ENCODE measurements at places on chromosomes 7 and 10.
A peak's percentile ranks its signal among the peaks of the same experiment; 100 is the strongest.

DNA sequence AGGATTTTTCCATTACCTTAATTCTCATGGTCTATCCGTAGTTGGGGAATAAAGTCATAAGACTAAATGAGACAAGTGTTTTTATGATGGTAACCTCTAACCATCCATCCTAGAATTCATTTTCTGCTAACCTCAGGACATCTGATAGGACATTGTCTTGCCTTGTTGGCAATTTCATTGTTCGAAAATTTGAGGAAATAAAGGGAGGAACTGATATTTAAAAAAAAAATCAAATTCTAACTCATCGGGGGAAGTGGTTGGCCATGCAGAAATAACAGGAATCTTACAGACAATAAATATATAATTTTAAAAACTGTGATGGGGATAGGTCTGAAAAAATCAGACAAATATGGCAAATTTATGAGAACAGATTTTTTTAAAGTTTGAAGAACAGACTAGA lies 21.7 kb upstream of the RHOBTB1 start:
- DNase-seq = no peak

- no peak for DNase-seq
Observed at GRCh38 chr7:106417273-106417902, 132.6 kb upstream of the NAMPT start.

DNA sequence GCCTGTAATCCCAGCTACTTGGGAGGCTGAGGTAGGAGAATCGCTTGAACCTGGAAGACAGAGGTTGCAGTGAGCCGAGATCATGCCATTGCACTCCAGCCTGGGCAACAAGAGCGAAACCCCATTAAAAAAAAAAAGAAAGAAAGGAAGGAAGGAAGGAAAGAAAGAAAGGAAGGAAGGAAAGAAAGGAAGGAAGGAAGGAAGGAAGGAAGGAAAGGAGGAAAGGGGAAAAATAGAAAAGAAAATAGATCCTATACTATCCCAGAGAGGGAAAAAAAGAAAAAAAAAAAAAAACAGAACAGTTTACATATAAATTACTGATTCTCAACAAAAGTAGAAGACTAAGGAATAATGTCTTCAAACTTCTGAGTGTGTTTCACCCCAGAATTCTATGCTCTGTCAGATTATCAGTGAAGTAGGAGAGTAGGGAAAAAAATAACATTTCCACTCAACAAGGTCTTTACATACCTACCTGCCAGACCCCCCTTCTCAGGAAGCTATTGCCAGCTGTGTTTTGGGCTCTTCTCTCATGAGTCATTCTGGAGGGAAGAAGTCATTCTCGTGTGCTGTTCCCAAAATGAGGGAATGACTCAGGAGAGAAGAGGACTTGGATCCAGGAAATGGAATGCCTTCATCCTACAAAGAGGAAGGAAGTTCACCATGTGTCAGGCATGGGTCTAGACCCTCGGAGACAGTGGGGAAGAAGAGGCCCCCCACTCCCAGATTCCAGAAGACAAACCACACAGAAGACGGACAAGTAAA lies 20.9 kb downstream of the RGS10 start:
- no peak for DNase-seq

- DNase-seq = peak; percentile 76
Observed at GRCh38 chr10:71766717-71767419, 6.5 kb downstream of the VSIR start.

GRCh38 chr7:151816562-151817314 lies 60.2 kb downstream of the PRKAG2 start:
- DNase-seq = no peak

- no peak for DNase-seq
Observed at GRCh38 chr7:52928591-52928990, 106.8 kb upstream of the POM121L12 start.

DNA sequence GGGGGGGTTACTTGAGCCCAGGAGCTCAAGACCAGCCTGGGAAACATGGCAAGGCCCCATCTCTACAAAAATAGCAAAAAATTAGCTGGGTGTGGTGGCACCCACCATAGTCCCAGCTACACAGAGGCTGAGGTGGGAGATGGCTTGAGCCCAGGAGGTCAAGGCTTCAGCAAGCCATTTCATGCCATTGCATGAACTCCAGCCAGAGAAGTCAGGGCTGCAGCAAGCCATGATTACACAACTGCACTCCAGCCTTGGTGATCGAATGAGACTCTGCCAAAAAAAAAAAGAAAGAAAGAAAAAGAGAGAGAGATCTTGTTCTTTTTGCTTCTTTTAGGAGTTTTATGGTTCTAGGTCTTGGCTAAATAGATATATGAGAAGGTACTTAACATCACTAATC lies 200.2 kb upstream of the PHYHIPL start:
- DNase-seq = no peak

DNA sequence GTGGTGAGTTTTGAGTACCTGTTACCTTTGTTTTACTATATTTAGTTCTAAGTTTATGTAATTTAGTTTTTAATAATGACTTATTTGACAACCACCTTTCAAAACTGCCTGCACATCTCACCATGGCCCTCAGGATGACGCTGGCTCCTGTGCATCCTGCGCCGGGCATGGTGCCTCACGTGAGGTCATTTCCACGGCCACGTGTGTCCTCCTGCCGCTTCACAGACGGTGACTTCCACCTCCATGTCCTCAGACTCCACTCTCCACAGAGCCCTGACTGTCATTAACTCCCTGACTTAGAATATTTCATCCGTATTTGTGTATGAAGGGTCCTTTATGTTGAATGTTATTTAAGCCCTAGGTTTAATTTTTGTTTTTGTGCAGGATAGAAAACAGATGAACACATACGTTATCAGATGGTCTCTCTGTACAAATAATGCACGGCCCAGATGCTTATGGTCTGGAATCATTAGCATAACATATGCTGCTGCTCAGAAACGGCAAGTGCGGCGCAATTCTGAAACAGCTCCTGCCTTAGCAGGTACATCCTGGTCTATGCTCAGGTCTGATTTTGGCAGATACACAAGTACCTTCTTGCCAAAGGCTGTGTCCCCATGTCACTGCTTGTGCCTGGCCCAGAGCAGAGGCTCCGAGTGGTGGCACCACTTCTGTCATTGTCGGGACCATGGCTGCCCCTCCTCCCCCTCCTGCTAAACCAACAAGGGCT lies 155.8 kb downstream of the WDR37 start:
- no peak for DNase-seq

GRCh38 chr7:93117327-93117726 lies 452 bp downstream of the SAMD9 start:
- no peak for DNase-seq

DNA sequence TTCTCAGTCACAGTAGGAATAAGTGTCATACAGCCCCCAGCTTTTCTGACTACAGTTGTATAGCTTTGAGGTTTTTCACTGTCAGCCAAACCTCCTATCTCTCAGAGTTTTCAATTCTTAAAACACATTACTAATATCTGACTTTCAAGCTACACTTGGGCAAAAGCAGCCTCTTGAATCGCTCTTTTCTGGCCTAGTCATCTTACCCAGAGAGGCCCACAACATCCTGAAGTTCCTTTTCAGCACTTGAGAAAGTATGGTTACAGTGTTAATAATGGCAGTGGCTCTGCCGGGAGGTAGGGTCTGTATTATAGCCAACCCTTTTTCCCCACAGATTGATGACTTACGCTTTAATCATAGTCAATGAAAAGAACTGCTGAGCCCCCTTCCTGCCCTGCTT lies 181.0 kb downstream of the LRRC4 start:
- DNase-seq = no peak

DNA sequence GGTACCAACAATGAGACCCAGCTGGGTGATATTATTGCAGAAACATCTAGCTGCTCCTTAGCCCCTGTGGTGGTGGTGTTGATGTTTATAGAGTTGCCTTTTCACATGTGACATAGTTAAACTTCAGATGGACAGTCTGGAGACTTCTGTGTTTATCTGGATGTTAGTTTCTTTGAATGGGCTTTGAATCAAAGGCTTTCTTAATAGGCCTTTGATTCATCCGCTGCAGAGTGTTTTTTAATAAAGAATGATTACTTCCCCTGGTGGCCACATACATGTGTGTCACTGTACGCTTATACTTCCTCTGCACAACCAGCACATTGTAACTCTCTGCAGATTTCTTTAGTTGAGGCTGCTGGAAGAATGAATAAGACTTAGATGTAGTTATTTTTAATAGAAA lies 221.0 kb downstream of the DYNC1I1 start:
- DNase-seq = no peak

GRCh38 chr7:25206765-25207164 lies 21.5 kb downstream of the NPVF start:
- DNase-seq = no peak

GRCh38 chr7:106216923-106217542 lies 67.8 kb downstream of the NAMPT start:
- DNase-seq = no peak

DNA sequence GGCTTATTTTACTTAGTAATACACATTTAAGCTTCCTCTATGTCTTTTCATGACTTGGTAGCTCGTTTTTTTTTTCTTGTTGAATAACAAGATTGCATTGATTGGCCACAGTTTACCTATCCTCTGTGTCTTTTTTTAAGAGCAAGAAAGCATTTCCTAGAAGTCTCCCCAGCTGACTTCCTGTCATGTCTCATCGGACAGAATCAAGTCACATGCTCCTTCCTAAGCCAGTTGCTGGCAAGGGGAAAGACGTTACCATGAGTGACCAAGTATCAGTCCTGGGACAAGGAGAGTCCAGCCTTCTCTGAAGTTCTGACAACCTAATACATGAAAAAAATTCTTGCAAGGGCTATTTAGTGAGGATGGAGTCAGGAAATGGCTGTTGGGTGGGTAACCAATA lies 24.9 kb upstream of the SFRP5 start:
- no peak for DNase-seq

- no peak for DNase-seq
Observed at GRCh38 chr7:86282014-86282682, 361.6 kb upstream of the GRM3 start.

DNA sequence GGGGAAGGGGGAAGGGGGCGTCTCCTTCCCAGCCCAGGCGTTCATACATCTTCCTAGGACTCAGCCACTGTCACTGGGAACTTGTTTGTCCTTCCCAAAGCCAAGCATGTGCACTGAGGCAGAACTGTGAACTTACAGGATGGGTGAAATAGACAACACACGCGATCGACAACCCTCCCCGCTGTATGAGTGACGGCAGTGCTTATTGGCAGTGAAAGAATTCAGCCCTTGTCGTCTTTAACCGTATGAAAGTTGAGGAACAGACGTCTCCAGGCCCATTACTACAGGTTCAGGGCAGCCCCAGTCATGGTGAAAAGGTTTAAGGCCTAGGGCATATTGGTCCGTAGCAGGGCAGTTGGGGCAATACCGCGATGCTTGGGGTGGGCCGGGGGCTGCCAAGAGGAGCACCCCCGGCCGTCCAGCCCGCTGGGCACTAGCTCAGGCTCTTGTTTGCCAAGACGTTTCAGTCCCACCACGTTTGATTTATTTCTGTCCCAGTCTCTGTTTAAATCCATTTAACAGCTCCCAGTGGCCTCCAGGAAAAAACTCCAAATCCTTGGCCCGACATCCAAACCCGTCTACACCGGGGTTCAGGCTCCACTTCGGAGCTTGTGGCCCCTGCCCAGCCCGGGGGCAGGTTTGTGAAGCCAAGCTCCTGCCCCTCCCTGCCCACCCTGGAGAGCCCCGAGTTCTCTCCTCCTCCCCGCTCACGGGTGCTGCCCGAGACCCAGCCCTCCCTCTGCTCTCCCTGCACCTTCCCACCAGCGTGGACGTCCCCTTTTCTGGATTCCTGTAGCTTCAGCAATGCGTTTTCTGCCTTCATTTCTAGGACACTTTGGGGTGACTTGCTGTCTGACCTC lies 159.8 kb downstream of the DNAJB6 start:
- DNase-seq = no peak

DNA sequence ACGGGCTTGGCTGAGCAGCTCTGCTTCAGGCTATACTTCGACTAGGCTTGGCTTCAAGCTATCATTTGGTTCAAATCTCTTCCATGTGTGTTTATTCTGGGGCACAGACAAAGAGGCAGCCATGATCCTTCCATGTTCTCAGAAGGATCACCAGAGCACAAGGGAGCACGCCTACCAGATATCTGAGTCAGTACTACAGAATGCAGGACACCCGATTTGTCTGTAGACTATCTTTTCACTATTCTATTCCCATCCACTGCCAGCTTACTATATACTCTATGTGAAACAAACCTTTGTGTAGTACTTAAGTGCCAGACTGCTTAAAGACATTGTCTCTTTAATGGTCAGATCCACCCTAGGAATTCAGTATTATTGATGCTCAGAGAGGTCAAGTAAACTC lies 35.1 kb downstream of the CH25H start:
- DNase-seq = no peak

- DNase-seq = no peak
Observed at GRCh38 chr10:51658000-51658399, 41.4 kb downstream of the CSTF2T start.

DNA sequence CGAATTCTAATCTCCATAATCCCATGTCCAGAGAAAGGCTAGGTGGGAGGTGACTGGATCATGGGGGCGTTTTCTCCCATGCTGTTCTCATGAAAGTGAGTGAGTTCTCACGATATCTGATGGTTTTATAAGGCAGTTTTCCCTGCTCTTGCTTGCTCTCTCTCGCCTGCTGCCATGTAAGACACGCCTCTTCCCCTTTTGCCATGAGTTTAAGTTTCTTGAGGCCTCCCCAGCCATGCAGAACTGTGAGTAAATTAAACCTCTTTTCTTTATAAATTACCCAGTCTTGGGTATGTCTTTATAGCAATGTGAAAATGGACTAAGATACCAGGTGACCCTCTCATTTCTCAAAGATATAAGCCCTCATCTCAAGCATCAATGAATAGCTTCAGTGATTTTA lies 1.1 kb upstream of the ACTA2 start:
- no peak for DNase-seq

DNA sequence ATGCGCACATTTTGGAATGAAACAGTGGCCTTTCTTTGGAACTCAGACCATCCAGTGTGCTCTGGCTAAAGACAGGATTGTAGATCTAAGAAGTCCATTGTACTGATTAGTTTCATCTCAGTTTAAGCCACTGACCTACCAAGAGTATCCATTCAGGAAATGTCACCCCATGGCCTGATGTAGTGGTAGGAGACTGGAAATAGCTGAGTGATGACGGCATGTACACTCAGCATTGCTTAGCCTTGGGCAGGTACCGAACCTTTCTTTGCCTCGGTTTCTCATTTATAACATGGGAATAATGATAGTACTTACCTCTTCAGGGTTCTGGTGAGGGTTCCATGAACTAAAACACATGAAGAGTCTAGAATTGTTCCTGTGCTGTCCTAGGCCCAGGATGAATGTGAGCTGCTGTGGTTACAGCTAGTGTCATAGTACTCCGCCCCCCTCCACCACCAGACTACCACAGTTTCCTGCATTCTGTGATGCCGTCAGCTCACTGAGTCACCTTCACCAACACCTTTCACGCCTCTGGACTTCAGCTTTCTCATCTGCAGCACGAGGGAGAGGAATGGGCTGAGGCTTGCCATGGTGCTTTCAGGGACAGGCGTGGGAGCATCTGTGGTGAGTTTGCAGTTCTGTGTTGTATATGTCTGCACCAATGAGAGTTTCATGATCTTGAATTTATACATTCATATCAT lies 484.0 kb upstream of the GALNT17 start:
- DNase-seq = no peak

DNA sequence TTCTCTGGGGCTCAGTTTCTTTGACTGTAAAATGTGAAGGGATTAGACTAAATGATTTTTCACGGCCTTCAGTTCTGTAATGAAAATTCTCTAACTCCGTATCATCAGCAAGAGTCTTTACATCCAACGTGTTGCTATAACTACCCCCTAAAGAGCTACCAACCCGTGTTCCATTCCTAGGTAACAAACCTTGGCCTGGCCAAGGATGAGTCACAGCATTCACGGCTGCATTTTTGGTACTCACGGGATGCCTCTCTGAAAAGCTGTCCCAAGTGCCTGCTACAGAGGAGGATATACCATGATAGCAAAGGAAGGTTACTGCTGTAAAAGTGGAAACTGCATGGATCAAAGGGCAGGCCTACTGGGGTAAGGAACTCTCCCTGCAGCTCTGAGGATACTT lies 5.9 kb downstream of the LRRC4 start:
- no peak for DNase-seq

All from right hindlimb (tissue), 1 donor.